Fibroblast of lung (primary cell): ENCODE measurements at places on chromosomes 3 and 15. TPM values are rescaled to one million over a fixed set of nuclear protein-coding genes. Genes with fewer than 3 reads are reported as not detected.

Gene COLQ
- 0.26 and 0.33 TPM in 2 replicates for total RNA-seq

Gene AMT
- 0.77 and 2.6 TPM in 2 replicates for total RNA-seq

Gene IGDCC3
- not detected in 2 replicates for total RNA-seq

Gene ACTRT3
- total RNA-seq = 3.1 and 6.1 TPM in 2 replicates

Gene CTXN2
- total RNA-seq = not detected in 2 replicates

Gene DNAH1
- total RNA-seq = 1.8 and 3.0 TPM in 2 replicates

Gene SAMD7
- not detected in 2 replicates for total RNA-seq

Gene ATOSA
- 16.4 and 26.9 TPM in 2 replicates for total RNA-seq

Gene MYO1E
- 26.5 and 27.6 TPM in 2 replicates for total RNA-seq

Gene SERPINI2
- total RNA-seq = not detected in 2 replicates

Gene LRRC28
- total RNA-seq = 10.0 and 20.1 TPM in 2 replicates

Gene ALPK3
- total RNA-seq = 0.26 and 0.50 TPM in 2 replicates

Gene SUCLG2
- total RNA-seq = 64.2 and 87.4 TPM in 2 replicates

Gene STXBP5L
- total RNA-seq = not detected in 2 replicates

Gene ALG1L2
- 0.50 TPM in 1 of 2 replicates, not detected in the other for total RNA-seq

DNA sequence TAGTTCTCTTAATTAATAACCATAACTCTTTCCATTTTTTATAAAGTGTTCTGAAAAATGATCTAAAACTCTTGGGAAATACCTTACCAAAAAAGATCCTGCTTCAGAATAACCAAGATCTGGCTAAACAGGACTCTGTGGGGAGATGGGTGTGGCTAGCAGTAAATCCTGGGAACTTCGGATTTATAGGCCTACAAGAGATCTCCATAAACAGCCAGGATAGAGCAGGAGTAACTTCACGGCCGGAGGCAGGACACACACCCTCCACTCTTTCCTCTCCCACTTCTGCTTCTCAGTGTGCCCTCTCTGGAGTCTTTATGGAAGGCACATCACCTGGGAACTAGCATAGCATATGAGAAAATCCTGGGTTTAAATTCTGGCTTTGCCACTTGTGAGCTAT, 309.4 kb upstream of the SOX2 start:
- no peak for DNase-seq

DNA sequence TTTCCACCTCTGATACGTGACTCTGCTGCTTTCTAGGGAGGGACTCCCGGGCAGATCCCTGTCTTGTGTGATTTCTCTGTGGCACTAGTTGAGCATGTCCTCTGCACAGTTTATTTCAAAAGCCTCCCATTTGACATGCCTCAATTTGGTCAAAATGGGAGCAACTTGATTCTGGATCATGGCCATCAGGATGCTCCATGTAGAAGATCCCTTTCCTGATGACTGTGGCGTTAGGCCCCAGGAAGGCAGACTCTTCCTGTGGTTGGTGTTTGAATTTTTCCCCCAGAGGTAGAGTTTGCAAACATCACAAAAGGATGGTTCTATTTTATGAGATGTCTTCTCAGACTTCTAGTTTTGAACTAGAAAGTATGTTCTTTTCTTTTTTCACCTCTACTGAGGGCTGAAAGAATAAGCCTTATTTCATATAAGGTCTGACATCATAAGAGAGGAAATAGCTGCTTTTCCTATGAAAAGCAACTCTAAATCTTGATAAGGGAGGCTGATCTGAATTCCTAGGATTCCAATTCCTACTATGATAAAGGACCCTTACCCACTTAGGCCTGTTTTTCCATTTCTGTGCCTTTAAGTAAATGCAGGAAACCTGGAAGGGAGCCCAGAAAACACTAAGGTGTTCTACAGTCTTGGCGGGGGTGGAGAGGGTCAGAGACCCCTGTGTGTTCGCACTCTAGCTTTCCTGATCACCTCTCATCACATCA, 243.8 kb upstream of the CHRM5 start:
- peak; percentile 25 for DNase-seq

DNA sequence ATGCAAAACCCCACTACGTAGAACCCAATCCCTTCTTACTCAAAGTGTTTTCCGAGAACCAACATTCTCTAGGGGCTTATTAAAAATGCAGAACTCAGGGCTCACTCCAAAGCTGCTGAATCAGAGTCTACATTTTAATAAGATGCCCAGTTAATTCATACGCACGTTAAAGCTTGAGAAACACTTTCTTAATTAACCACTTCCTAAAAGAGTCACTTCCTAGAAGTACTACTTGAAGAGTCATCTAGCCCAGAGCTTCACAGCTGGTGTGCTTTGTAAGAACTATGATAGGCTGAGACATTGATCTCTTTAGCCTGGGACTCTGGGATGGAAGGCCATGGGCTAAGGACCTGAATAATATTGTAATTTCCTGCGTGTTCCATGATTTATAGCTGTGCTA, 9.0 kb downstream of the COL6A5 start:
- DNase-seq = no peak

DNA sequence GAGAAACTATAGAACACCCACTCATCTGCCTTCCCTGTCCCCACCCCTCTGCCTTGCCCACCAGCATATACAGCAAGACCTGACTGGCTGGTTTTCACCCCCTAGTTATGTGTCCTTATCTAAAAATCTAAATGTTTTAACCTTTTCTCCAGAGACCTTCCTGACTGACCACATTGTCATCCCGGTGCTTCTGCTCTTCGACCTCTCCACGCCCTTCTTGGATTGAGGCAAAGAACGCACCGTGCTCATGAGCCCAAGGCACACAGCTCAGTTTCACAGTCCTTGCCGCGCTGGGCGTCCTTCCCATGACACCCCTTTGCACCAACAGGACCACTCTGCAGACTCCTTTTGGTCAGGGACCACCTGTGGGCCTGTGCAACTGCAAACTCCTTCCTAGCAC, 62.7 kb downstream of the B3GNT5 start:
- DNase-seq = no peak

DNA sequence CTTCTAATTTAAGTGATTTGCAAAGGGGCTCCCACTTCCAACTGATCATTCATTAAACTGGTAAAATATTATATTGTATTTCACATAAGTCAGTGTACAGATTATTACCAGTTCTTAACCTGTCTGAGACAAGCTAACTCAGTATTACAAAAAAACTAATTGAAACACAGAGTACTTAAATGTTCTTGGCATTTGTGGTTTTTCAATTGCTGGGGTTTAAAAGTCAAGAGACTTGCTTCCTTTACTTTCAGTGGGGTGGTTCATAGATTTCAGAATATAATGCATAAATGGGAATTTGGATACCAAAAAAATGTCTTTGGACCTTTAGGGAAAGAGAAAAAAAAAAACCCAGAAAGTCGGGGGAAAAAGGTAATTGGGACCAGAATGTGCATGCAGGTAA, 85.0 kb downstream of the ATP10A start:
- no peak for DNase-seq

- DNase-seq = peak; percentile 48
Measured at GRCh38 chr15:56804938-56805337, 71.6 kb upstream of the ZNF280D start.

GRCh38 chr3:154926721-154927120, 153.4 kb upstream of the MME start:
- peak; percentile 36 for DNase-seq

DNA sequence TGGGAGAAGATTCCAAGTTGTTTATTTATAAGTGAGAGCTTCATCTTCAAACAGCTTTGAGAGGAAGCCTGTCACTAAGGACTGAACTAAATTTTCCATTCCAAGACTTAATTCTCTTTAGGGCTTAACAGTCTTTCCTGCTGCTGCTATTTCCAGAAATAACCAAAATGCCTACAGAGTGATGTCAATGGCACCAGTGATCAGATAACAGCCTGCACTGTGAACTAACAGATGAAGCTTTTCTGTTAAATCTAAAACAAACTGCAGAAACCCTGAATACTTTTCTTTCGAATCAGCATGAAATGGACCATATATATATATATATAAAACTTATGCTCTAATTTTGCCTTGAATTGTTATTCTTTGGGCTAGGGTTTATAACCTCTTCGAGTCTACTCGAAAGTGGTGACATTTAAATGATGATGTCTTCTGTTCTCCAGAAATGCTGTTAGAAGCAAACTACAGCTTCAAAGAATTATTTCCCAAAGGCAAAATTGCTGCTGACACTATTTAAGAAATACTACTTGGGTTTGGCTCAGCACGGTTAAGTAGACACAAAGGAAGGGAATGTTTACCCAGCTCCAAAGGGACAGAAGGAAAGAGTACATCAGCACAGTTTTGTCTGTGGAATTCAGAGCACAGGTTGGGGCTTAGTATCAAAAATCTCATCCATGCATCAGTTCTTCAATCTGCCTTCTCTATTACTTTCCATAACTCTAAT, 238.5 kb upstream of the LRRN1 start:
- DNase-seq = peak; percentile 89

- DNase-seq = no peak
Measured at GRCh38 chr3:182789371-182789770, 3.9 kb upstream of the ATP11B start.

DNA sequence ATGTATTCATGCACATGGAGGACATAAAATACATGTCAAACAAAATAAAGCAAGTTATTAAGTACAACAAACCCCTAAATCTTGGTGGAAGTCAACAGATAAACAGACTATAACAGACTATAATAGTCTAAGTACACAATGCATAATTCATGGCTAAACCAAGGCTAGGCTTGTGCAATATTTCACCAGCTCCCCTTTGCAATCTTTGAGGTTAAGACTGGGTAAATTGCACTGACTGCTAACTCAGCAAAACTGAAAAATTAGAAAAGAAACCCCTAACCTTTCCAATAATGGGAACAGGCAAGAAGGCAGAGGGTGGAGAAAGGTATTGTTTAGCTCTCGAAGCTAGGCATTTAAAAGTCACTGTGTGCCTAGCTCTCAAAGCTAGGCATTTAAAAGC, 304.9 kb upstream of the WNT5A start:
- no peak for DNase-seq

GRCh38 chr3:197836244-197836643, 45.2 kb downstream of the LRCH3 start:
- no peak for DNase-seq

GRCh38 chr3:12444582-12445471, 39.5 kb upstream of the TSEN2 start:
- DNase-seq = no peak

GRCh38 chr3:31999907-32000439, 18.4 kb downstream of the ZNF860 start:
- DNase-seq = no peak

- no peak for DNase-seq
Measured at GRCh38 chr15:58049520-58050227, 15.8 kb downstream of the ALDH1A2 start.

GRCh38 chr3:101972430-101973162, 123.3 kb downstream of the NFKBIZ start:
- DNase-seq = no peak

DNA sequence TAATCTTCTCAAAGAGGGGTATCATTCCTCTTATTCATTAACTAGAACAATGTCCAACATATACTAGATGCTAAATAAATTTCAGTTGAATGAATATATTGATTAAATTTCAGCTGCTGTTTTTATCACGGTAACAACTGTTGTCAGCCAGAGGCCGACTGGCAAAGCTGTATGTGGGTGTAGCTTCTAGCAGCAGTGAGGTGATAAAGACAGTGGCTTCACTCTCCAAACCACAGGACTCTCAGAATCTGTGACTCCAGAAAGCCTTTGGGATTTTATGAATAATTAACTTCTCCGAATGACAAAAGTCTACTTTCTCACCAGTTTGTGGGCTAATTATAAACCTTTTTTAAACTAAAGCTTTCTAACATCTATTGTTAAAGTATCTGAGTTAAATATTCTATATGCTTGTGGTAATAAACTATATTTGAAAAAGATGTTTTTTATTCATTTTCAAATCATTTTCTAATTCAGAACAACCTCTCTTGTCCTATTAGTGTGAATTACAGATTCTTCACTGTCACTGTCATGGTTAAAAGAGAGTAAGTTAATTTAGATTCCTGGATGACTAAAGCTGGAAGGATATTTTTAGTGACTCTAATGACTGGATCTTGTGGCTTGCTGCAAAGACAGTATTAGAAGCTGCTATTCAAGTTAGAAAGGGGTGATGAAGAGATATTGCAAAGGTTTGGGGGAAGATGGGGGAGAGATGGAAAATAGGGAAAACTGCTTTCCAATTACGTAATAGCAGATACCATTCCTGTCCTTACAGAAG, 796.4 kb upstream of the ARPP21 start:
- DNase-seq = peak; percentile 10

DNA sequence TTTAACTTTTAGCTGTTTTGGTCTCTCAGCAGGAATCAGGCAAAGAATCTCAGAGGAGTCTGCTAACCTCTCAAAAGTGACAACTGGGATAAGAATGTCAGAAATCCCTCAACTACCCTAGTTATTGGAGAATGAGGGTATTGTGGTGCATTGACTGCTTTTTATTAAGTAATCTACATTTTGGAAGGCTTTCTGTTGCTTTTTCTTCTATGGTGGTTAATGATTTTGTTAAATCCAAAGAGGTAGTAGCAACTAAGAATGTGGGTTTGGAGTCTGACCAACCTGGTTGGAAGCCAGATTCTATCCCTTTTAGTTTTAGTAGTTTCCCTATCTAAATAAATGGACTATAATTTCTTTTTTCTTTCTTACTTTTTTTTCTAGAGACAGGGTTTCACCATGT, 94.7 kb upstream of the RNF7 start:
- peak; percentile 81 for DNase-seq

GRCh38 chr3:171959532-171960089, 79.8 kb upstream of the FNDC3B start:
- no peak for DNase-seq

GRCh38 chr3:169241991-169242707, 421.4 kb downstream of the MECOM start:
- peak; percentile 53 for DNase-seq

DNA sequence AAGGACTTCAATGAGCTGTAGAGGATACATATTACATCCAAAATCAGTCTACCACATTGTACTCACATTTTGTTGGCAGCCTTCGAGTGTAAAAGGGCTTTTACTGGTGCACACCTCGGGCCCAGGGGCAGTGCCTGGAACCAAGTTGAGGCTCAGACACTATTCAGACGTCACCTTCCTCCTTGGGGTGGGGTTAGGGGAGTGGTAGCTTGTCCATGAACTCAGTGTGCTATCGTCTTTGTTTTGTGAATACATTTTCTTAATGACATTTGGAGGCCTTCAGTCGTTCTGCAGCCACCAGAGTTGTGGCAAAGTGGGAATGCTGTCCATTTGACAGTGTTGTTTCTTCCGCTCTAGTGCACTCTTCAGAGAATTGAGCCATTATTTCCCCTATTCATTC, 114.2 kb downstream of the PGPEP1L start:
- no peak for DNase-seq

DNA sequence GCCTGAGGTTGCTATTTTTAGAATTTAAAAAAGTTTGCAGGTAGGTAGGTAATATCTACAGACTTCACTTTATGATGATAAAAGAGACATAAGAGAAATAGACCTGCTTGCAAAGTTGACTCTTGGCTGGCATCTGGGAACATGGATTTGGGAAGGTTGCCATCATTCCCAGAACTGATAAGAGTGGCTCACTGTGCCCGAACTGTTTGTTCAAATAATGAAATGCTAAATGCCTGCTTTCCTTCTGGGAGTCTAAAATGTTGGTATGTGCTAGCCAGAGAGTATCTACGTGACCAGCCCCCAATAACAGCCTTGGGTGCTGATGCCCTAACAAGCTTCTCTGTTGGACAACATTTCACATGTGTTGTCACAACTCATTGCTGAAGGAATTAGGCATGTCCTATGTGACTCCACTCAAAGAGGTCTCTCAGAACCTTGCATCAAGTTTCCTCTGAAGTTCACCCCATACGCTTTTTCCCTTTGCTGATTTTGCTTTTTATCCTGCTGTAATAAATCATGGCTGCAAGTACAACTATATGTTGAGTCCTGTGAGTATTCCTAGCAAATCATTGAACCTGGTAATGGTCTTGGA, 95.5 kb downstream of the FHIT start:
- DNase-seq = no peak

- DNase-seq = peak; percentile 33
Measured at GRCh38 chr15:48486228-48486627, 155.0 kb downstream of the DUT start.

GRCh38 chr15:40793216-40793989, 13.5 kb upstream of the ZFYVE19 start:
- peak; percentile 96 for DNase-seq
